ENCODE measurements at places on chromosomes 7 and 10.

GRCh38 chr10:47243791-47244190 is 56.2 kb upstream of the GDF10 start:
- no peak for DNase-seq

DNA sequence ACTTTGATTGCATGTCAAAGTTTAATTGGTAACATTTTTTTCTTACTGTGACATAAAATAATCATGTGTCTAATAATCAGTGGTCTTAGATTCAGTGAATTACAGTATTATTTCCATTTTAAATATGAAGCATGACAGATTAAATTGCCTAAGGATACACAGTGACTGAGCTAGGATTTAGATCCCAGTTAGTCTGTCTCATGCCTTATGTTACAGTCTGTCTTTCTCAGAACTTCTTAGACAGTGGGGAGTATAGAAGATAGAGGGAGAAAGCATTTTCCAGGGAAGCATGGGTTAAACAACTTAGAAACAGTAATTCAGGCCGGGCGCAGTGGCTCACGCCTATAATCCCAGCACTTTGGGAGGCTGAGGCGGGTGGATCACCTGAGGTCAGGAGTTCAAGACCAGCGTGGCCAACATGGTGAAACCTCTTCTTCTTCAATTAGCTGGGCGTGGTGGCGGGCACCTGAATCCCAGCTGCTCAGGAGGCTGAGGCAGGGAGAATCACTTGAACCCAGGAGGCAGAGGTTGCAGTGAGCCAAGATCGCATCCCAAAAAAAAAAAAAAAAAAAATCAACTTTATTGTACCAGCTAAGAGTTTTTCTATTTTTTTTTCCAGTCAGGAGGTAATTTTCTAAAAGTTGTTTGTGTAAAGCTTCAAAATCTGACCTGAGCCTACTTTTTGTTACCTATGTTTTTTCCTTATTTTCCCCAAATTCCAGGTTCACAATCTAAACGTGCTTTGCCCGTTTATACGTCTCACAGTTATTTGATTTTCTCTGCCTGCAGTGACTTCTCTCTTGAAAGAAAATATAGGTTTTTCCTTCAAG is 3.3 kb downstream of the CASD1 start:
- no peak for DNase-seq

GRCh38 chr7:152551304-152552036 is 115.7 kb upstream of the KMT2C start:
- no peak for DNase-seq

DNA sequence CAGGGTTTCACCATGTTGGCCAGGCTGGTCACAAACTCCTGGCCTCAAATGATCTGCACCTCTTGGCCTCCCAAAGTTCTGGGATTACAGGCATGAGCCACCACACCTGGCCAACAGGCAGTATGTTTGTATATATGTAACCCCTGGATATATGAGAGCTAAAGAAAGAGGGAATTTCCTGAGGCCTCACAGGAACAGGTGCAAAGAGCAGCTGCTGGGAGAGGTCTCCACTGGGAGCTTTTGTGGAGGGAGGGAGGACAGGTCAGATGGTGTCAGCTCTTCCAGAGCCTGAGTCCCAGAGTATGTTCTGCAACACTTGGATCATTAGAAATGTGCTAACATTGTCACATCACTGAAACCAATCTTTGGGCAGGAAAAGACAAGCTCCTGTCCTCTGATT is 110.1 kb upstream of the KIF5B start:
- no peak for DNase-seq

- DNase-seq: no peak
These were observed 61.7 kb upstream of the CCNY start for GRCh38 chr10:35274498-35275060.

GRCh38 chr7:27071622-27072390 is 24.0 kb downstream of the HOXA1 start:
- DNase-seq: no peak

- no peak for DNase-seq
These were observed 56.5 kb upstream of the EFCAB10 start for GRCh38 chr7:105637755-105638154.

GRCh38 chr10:83332690-83333089 is 806.6 kb upstream of the GHITM start:
- DNase-seq: no peak

- no peak for DNase-seq
These were observed 5.1 kb downstream of the SYNPO2L start for GRCh38 chr10:73650537-73651331.

- DNase-seq: no peak
These were observed 3.9 kb upstream of the SAR1A start for GRCh38 chr10:70174058-70174741.

- no peak for DNase-seq
These were observed 21.2 kb downstream of the CALML5 start for GRCh38 chr10:5477948-5478693.

GRCh38 chr7:140670343-140670935 is 2.3 kb upstream of the ADCK2 start:
- DNase-seq: no peak

GRCh38 chr10:70354556-70354955 is 27.9 kb downstream of the LRRC20 start:
- DNase-seq: no peak

DNA sequence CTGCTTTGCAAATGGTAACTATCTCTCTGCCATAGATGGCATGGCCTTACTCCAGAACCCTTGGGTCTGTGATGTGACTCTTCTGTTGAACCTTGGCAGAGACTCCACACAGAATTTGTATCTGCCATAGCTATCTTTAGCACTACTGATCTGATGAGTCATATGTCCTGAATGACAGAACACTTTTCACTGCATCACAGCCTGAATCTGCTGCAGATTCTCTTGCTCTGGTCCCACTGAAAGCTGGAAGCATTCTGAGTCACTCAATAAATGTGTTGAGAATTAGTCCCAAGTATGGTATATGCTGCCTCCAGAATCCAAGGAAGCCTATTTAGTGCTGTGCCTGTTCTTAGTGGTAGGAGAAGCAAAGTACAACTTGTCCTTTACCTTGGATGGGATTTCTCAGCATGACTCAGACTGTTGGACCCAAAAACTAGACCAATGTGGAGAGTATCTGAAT is 39.5 kb upstream of the ANKRD1 start:
- DNase-seq: no peak

- no peak for DNase-seq
These were observed 28.8 kb upstream of the GPR26 start for GRCh38 chr10:123637326-123637880.

DNA sequence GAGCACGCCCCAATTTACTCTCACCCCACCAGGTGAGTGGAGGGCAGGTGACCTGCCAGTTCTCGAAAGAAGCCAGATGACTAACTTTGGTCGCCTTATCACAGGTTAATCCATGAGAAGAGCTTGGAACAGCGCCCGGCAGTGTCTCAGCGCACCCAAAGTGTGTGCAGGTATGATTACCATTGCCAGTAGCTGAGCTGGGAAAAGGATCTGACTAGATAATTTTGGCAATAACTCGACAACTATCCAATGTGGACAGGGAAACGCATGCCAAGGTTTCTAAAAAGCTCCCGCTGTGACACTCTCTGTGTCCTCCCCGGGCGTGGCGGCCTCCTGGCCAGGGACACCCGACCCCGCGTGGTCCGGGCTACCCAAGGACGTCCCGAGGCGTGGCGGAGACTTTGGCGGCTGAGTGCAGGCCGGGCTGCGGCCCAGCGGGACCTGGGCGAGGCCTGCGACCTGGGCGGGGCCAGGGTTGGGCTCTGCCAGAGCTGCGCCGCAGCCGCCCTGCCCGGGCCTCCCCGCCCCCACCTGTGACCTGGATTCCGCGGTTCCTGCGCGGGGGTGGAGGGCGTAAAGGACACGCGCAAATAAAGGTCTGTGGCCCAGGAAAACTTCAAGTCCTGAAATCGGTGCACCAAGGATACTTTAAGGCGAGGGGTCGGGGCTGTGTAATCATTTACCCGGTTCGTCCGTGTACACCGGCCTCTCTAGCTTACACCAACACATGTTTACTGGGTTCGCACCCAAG is 13.7 kb upstream of the WAPL start:
- DNase-seq: no peak

- DNase-seq: no peak
These were observed 35.8 kb downstream of the MINDY3 start for GRCh38 chr10:15824498-15824897.

DNA sequence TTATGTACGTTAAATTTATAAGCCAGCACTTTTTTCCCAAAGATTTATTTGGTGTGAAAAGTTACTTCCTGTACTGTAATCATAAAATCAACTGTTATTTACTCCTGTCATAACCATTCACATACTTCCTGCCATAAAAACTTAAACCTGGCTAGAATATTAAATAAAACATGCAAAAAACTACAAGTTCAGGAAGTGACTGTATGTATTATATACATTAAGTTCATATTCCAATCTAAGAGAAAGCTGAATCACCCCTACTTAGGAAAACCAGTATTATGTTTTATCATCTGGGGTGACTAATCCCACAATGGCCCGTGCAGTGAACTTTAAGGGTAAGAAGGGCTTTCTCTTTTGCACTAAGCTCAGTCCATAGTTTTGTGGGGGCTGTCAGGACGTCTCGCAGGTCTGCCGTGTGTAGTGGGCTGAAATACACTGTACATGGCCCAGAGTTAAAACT is 183.7 kb upstream of the KLF14 start:
- DNase-seq: no peak

DNA sequence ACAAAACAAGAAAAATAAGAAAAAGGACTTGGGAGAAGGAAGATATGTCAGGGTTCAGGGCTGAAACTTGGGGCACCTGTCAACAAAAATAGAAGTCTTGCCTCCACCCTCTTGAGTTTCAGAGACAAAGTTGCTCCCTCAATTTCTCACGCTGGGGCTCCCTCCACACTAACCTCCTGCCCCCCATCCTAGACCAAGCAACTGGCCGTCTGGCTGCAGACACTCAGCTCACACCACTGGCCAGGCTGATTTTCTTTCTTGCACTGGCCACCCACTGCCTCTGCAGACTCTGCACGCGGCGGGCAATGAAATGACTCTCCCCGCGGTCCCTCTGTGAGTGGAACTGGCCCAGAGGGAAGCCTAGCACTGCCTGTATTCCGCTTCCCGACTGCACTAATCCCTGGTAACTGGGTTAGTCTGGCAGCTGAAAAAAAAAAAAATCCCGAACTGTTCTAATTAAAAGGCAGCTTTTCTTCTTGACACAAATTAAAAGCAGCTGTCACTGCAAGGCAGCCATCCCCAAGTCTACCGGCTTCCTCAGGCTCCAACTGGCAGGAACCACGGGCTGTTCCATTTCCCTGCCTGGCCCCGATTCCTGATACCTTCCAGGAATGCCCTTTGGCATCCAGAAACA is 83.5 kb downstream of the SPDYE5 start:
- DNase-seq: no peak

- DNase-seq: no peak
These were observed 93.4 kb downstream of the NSUN6 start for GRCh38 chr10:18557960-18558359.

DNA sequence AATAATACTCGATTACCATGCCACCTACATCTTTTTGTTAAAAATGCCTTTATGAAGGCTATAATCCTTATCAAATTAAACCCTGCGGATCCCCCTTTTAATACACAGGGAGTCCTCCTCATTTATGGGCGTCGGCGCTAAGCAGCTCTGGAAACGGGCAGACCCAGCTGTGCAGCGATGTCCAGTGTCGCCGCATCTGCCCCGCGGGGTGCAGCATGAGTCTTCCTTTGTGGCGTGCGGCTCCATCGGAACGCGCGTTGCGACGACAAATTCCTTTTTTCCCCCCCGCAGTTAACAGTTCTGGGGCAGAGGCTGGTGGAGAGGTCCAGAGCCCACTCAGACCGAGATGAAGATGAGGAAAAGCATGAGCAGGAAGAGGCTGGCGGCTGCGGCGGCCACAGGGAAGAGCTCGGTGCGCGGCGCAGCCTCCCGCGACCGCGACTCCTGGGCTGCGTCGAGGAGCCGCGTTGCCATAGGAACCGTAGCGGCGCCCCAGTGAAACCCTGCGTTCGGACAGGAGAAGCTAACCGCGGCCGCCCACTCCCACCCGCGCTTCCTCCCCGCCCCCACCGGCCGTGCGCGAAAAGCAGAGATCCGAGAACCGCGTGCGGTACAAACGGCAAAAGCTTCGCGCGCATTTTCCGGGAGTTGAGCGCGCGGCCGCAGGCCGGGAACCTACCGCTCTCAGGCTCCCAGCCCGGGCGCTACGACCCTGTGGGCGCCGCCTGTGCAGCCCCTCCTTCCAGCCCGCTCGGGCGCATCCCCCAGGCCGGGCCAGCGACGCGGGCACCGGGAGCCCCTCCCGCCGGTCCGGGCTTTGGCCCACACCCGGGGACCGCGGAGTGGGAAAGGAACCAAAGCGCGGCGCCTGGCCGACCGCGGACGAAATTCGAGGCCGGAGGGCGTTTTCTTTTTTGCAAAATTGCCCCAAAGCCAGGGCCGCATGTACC is 130.6 kb downstream of the SPAG6 start:
- no peak for DNase-seq

DNA sequence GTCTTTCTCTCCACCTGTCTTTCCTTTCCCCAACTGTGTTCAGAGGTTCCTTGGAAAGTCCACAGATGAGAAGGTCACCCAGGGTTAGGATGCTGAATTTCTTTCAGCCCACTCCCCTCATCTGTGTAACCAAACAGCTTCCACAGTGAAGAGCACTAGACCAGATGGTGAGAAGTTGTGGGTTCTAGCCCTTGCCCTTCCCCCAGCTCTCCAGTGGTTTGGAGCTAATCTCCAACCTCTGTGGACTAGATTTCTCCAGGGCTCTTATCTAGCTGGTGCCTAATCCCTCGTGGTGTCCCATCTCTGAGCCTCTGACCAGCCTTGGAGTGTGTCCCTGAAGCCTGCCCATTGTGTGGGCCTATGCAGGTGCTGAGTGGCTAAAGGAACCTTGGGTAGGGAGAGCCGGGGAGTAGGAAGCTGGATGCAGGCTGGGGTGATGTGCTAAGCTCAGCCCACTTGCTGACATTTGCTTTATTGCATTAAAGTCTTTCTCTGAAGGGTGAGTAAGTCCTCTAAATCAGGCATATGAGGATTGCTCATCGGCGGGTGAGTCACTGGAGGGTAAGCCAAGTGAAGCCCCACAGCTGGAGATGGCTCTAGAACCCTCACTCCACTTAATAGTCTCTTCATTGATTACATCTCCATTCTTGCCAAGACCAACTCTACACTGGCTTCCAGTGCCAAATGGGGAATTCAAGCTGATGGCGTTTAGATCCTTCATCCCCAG is 14.9 kb downstream of the DUSP5 start:
- no peak for DNase-seq

GRCh38 chr7:149610441-149611011 is 112.9 kb upstream of the ZNF746 start:
- no peak for DNase-seq

DNA sequence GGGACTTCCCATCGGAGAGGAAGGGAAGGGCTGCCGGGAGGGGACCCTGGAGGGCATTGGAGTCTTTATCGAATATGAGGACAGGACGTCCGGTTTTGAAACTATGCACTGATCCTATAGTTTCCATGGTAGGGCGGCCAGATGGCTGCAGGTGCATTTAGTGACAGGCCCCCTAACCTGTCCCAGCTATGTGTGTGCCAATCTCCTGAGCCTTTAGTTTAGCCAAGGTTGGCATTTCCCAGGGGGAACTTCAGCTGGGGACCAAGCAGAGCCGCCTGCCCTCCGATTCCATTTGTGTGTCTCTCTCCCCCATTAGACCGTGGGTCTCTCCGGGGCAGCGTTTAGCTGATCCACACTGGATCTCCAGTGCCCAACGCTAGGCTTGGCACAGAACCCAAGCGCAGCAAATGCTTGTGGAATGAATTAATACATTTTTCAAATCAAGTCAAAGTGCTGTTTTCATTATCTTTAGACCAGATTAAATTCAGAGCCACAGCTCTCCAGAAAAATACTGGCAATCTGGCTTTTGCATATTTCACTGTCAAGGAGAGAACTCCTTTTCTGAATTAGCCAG is 19.9 kb downstream of the TMEM270 start:
- no peak for DNase-seq

- DNase-seq: no peak
These were observed 90.9 kb downstream of the COL26A1 start for GRCh38 chr7:101453617-101454016.

Data from stimulated activated CD4-positive, alpha-beta T cell treated with anti-CD3 and anti-CD28 coated beads, Interleukin-1b, Interleukin-23, amount 100 ng/mL, for 1 hour (primary cell).